ENCODE measurements at places on chromosomes 3 and 15. TPM values are rescaled to one million over a fixed set of nuclear protein-coding genes. Genes with fewer than 3 reads are reported as not detected.

DNA sequence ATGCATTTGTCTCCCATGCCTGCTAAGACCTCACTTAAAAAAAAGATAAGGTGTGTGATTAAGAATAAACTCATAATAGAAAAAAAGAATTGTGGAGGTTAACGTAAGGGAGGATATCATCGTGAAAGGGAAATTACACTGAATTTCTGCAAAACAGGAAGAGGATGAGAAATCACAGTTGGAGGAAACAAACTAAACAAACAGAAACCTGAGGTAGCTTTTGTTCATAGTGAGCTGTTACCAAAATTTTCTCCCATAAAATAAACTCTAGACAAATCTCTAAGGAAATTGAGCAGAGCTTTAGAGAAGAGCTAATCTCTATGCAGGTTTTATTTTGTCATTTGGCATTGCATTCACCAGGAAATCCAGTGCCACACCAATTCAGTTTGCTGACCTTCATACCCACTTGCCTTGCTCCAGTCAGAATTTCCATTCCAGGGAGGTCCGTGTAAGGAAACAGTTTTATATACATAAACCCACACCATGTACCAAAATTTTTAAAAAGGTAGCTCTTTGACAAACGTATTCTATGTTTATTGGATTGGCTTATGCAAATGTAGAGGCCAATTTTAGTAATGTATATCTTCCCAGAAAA lies 231.2 kb downstream of the MBNL1 start:
- peak overlapping the region; percentile 55 for H3K27ac ChIP-seq
- no peaks in the 10 kb centered on the region for H3K36me3 ChIP-seq
- peaks cover 7% of the 10 kb centered on the region for H3K4me1 ChIP-seq
- no peak overlapping the region for H3K4me3 ChIP-seq
- DNase-seq, result no peak

DNA sequence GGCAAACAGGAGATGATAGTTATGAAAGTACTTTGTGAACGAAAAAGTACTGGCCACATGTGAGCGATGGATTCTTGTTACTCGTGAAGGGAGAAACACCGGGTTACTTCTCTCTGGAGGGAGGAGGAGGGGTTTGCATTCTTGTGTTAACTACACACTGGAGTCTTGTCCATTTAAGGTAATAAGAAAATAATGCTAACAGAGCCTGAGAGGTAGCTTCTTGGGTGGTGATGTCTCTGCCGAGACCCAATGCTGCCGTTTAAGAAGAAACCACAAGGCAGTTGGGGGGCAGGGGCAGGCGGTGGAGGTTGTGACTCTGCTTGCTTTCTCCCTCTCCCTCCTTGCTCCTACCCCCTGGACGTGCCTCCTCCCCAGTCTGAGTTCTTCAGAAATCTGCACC lies 100.9 kb upstream of the ROPN1 start:
- H3K36me3 ChIP-seq, result no peaks in the 10 kb centered on the region
- H3K27me3 ChIP-seq, result peaks cover 10% of the 10 kb centered on the region
- H3K4me3 ChIP-seq, result no peak overlapping the region
- H3K4me1 ChIP-seq, result no peaks in the 10 kb centered on the region

The SAMD7 gene
- not detected for total RNA-seq

- DNase-seq, result no peak
- H3K4me1 ChIP-seq, result peaks cover 16% of the 10 kb centered on the region
- no peaks in the 10 kb centered on the region for H3K36me3 ChIP-seq
- H3K4me3 ChIP-seq, result no peak overlapping the region
- no peak overlapping the region for H3K27ac ChIP-seq
Observed at GRCh38 chr15:63851431-63851830, 17.7 kb upstream of the HERC1 start.

Measured in activated CD4-positive, alpha-beta T cell treated with anti-CD3 and anti-CD28 coated beads, Interleukin-2, amount 10 ng/mL, durations not matched to agents 7 days and 5 days (primary cell).